ENCODE measurements at places on chromosomes 6 and 20.

DNA sequence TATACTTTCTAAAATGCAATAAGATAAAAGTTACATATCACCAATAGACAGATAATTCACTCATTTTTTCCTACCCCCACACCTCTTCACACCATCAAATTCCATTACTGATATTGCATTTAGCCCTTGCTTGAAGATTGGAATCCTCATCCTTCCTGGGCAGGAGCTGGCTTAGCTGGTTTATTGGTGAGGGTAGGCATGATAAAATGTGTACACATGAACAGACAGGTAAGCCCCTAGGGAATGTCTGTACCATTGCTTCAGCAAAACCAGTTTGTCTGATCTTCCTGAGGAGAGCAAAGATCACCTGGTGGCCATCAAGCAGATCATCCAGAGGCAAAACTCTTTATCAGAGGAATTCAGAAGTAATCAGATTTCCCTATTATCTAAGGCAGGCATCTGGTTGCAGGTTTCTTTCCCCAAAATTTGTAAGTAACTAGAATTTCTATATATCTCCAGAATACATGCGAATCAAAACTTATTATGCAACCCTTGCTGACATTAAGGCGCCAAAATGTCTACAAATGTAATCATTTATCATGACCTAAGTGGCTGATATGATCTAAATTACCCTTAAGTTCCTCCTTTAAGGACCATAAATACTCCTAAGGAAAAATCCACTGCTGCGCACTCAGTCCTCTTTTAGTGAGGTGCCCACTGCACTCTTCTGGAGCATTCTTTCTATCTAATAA lies 6.6 kb upstream of the FABP7 start:
- DNase-seq: no peak

DNA sequence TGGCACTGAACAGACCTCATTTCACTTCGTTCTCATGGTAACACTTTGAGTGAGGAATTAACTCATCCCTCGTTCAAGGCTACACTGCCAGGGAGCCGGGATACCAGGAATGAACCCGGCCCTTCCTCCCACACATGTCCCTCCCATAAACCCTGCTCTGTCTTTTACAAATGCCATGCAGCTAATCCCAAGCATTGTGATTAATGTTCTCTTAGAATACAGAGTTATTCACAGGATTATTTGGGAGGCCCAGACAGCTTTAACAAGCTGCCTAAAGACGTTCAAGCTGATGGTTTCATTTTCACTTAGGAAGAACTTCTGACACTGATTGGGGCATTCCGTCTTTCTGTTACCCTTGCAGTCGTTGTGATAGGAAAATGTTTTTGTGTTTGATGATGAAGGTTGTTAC lies 42.5 kb upstream of the CD83 start:
- peak; percentile 79 for DNase-seq

- DNase-seq: no peak
Observed at GRCh38 chr6:93017213-93017612, 402.1 kb downstream of the EPHA7 start.

- no peak for DNase-seq
Observed at GRCh38 chr6:104402572-104402971, 457.1 kb downstream of the HACE1 start.

DNA sequence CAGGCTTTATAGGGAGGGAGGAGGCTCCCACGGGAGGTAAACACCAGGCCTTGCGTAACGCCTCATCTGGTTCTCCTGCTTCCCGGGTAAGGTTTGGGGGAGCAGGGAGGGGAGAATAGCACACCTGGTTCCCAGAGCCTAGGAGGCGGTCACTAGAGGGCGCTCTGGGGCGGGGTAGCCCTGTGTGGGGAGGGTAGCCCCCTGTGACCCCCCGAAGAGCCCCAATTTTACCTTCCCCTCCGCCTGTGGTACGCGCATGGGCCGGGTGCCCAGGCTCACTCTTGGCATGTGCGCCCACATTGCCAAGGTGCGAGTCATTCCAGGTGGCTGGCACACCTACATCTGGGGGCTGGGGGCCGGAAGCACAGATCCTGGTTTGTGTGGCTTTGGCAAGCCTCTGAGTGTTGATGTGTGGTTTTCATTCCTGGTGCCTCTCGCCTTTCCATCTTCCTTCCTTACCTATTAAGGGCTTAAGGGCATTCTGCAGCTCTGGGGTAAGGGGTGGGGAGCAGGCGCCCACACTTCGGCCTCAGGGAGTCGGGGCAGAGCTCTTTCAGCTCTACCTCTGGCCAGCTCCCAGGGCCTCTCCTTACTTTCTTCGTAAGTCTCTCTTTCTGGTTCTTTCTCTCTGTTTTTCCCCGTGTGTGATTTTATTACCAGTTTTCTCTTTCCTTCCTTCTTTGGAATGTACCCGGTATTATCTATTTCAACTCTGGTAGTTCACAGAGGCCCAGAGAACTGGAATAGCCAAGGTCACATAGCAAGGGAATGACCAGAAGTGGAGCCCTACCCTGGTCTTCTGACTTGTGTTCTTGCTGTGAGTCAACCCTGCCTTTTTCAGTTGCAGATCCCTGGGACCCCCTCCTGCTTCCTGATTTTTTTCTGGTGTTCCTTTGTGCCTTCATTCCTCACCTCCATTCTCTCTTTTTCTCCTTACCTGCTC lies 492 bp upstream of the RNF39 start:
- no peak for DNase-seq

GRCh38 chr20:50191065-50191543 lies 474 bp downstream of the CEBPB start:
- peak; percentile 55 for DNase-seq

DNA sequence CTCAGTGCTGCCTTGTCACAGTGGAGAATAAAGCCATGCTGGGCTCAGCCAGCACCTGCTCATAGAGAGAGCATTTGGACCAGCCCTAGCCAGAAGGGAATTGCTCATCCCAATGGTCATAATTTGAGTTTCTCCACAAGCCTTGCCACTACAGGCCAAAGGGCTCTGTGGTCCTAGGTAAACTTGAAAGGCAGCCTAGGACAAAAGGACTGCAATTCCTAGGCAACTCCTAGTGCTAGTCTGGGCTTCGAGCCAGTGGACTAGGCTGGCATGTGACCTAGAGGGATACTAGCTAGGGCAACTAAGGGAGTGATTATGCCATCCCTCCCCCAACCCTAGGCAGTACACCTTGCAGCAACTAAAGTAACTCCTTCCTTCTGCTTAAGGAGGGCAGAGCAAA lies 516.2 kb downstream of the BCKDHB start:
- DNase-seq: no peak

DNA sequence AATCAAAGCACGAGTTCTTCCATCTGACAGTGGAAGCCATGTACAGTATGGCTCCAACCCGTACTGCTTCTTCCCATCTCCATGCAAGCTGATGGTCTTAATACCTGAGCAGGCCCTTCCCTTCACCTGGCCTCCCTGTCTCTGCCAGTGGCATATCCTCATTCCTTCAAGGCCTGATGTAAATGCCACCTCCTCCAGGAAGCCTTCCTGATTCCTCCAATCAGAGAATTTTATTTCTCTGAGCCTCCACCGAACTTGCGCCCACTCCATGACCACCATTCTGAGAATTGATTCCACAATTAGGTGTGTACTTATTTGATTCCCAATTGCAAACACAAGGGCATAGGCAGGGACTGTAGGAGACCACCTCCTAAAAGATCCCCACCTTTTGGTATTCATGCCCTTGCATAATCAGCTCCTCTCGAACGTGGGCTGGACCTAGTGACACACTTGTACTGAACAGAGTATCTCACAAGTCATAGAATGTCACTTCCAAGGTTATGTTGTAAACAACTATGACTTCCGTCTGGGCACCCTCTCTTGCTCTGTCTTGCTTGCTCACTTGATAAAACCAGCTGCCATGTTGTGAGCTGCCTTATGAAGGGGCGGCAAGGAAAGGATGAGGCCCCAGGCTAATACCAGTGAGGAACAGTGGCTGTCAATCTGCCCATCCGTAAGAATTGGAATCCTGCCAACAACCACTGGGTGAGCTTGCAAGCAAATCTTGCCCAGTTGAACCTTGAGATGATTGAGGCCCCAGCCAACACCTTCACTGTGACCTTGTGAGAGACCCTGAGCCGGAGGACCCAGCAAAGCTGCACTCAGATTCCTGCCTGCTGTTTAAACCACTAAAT lies 38.8 kb downstream of the CPNE5 start:
- no peak for DNase-seq

GRCh38 chr6:81792826-81793225 lies 40.3 kb upstream of the TENT5A start:
- no peak for DNase-seq

DNA sequence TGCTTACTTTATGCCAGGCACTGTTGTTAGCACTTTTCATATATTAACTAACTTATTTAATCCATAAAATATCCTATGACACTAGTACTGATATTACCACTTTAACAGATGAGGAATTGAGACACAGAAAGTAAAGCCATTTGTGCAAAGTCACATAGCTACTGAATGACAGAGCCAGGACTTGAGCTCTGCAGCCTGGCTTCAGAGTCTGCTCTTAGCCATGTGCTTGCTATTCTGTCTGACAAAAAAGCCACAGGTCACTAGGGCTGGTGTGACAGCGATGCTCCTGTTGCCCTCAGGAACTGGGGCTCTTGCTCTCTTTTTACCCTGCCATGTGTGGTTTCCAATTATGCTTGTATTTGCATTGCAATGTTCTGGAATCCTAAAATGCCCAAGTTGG lies 44.7 kb upstream of the RNF8 start:
- no peak for DNase-seq

GRCh38 chr6:44699082-44699481 lies 311.6 kb downstream of the CDC5L start:
- no peak for DNase-seq

GRCh38 chr6:14258695-14259593 lies 141.4 kb downstream of the CD83 start:
- DNase-seq: no peak

DNA sequence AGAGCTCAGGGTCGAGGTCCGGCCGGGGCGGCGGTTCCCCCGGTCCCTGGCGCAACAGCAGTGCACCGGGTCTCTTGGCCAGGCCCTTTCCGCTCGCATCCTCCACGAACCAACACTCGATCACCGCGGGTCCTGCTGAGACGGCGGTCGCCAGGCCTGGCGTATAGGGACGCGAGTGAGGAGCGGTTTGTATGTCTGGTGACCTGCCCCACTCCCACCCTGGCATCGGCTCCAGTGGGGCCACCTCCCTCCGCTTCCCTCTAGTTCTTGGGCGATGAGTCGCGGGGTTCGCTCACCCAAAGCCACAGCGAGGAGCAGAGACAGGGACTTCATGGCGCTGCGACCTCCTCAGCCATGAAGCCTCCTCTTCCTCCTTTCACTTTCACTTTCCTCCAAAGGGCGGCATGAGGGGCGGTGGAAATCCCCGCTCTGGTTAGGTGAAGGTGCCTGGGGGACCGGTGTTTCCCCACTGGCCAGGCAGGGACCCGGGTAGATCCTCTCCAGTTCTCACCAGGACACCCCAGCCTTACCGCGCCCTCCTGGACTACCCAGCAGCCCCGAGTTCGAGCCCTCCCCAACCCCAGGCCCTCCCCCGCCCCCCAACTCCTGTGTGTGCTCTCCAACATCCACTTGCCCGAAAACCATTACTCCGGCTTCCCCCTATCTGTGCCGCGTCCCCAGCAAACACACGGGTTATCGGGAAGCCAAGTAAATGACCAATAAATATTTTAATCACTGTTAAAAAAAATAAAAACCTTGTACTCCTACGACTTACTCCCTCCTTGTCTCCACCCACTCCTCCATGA lies at the start of gene TAPBP:
TSS of gene TAPBP (minus strand) at position 370 of the 806 bp plus-strand sequence. CDS start at position 333, 37 bp downstream.
- peak; percentile 95 for DNase-seq

DNA sequence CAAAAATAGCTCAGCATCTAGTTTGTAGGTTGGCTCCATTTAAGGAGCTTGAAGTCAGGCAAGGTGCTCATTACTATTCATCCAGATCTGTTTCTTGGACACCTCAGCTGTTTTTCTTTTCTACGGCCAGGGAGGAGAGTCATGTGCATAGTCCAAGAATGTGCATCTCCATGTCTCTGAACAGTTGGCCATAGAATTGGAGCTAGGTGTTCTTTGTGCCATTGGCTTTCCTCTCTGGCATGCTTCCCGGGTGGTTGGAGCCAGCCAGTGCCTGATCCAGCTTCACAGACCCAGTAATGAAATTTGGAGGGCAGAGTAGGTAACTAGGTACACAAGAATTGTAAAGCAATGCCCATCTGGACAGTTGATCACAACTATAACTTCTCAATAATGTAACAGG lies 21.6 kb downstream of the EYA4 start:
- DNase-seq: no peak

DNA sequence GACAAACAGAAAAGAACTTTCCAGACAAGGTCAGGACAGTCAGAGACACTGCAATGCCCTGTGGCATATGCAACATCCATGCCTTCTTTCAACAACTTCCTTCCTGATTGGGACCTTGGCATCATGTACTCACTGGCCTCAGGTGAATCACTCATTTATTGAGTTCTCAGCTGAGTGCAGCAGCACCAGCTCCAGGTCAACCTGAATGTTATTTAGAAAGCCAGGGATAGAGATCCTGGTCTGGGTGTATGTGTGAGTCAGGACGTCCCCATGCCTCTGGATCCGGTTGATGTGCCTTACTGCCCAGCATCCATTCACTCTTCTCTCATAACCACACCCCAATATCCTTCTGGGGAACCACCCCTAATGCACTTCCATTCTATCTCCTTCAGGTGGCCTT lies 54.4 kb downstream of the SNRNP48 start:
- DNase-seq: no peak

DNA sequence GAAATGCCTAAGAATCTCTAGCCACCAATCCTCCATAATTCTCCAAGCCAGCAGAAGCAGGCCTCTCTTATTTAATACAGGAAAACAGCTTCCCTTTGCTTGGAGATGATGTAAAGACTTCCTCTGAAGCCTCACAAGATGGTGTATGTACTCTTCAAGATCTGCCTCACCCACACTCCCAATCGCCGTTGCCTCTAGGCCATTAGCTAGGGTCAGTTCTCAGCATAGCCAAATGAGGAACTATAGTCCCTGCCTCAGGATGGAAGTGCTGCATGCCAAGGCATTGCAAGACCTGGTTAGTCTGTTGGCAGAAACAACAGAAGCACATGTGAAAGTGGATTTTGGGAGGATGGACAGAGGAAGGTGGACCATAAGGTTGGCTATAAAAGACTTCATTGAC lies 139.1 kb downstream of the SCML4 start:
- DNase-seq: no peak

GRCh38 chr20:23091721-23092383 lies 5.7 kb upstream of the CD93 start:
- no peak for DNase-seq

- DNase-seq: no peak
Observed at GRCh38 chr20:60789399-60789798, 462.7 kb upstream of the CDH4 start.

GRCh38 chr20:34165018-34165619 lies 53.1 kb upstream of the EIF2S2 start:
- DNase-seq: no peak

GRCh38 chr6:109164331-109164730 lies 69.0 kb downstream of the CEP57L1 start:
- DNase-seq: no peak

- no peak for DNase-seq
Observed at GRCh38 chr6:108946695-108947094, 98.5 kb downstream of the ARMC2 start.

- DNase-seq: no peak
Observed at GRCh38 chr6:167235005-167235404, 56.1 kb upstream of the UNC93A start.

DNA sequence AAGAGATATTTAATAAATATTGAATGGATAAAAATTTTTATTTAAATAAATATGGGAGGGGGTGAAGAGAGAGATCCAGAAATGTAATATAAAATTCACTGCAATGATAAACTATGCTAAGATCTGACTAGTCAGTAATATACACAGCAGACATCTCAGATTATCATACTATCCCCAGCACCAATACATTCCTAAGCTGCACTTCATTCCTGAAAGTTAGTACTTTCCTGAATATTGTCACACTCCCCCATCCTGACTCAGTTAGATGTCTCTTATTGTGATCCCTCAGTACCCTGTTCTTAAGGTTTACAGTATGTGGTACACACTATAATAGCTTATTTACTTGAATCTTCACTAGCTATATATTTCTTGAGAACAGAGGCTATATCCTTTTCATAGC lies 88.3 kb upstream of the KCNQ5 start:
- DNase-seq: no peak

Measured in CD4-positive, alpha-beta T cell treated with Interleukin-4 for 1 hour (primary cell).